ENCODE measurements at places on chromosomes 4 and X.

GRCh38 chrX:56029691-56030090 is 202.5 kb upstream of the KLF8 start:
- no peak for DNase-seq

- DNase-seq: no peak
These were observed 25.3 kb downstream of the HOPX start for GRCh38 chr4:56655627-56656345.

- no peak for DNase-seq
These were observed 121.0 kb downstream of the KCNIP4 start for GRCh38 chr4:21827575-21827974.

- DNase-seq: no peak
These were observed 38.8 kb downstream of the GAB1 start for GRCh38 chr4:143375326-143376073.

GRCh38 chr4:173318648-173319211 is 15.4 kb downstream of the HMGB2 start:
- DNase-seq: no peak

DNA sequence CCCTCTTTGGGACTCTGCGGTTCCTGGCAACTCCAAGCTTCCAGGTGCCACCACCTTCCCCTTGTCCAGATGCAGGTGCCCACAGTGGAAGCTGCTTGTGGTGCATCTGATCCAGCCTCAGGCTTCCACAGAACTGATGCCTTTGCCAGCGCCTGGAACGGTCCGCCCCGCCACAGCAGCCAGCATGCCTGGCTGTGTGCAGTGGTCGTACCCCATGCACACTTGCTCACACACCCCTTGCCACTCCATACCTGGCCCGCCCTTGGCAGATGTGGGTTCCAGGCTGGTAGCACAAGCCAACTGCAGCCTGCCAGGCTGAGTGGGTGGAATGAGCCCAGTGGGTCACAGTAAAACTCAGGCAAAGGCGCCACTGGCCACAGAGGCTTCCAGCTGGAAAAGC is 240.5 kb downstream of the PPP4R3C start:
- DNase-seq: no peak

DNA sequence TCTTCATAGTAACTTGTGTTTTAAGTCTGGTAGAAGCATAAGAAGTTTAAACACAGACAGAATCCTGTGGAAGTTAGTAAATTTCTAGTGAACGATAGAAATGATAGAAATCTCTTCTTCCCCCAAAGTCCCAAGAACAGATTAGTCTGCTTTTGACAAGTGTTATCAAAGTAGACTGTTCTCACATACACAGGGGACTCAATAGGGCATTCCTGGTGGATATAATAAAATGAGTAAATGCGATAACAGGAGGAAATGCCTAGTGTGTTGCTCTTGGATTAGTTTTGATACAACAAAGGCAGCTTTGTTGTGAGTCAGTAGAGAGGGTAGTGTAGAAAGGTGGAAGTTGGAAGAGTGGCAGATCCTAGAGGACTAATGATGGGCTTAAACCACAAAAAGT is 43.5 kb downstream of the CLCN3 start:
- no peak for DNase-seq

GRCh38 chr4:112234952-112235609 is 3.5 kb downstream of the AP1AR start:
- peak; percentile 4 for DNase-seq

DNA sequence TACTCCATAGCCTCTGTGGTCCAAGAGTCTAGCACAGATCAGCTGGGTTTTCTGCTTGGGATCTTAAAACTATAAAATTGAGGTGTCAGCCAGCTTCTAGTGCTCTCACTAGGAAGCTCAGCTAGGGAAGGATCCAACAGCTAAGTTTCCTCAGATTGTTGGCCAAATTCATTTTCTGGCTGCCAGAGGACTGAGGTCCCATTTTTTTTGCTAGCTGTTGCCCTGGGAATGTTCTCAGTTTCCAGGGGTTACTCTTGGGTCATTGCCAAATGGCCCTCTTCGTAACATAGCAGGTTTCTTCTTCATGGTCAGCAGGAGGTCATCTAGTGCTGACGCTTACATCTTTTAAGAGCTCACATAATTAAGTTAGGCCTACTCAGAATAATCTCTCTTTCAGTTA is 2178.2 kb downstream of the ARAP2 start:
- DNase-seq: no peak

DNA sequence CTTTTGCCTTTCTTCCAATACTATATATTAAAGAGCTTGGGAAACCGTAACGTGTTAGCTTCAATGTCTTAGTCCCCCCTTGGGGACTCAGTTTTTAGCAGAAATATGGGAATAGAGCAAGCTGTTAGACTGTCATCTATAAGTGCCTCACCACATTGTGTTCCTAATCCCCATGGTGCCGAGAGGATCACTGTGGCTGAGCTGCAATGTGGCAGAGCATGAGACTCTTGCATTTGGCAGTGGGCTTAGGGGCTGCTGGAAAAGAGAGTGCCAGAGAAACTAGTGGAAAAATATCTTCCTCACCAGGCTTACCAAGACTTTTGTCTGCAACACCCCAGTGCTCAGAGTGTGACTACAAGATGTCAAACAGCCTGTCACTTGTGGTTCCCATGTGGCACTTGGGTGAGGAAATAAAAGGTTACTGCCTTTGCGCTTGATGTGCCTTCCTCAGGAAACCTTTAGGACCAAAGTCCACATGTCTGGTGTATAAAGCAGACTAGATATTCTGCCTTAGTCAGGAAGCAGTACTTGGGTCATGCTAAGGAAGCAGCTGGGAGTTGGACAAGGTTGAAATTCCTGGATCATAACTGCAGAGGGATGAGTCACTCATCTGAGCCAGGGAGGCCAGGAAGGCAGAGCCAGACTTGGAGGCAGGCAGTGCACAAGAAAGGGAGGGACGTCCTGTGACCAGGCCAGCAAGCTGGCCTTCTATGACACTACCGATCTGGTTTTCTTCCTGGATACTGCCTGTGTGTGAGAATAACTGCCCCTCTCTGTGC is 9.7 kb upstream of the MAGEA4 start:
- no peak for DNase-seq

- DNase-seq: no peak
These were observed 99.1 kb downstream of the NHSL2 start for GRCh38 chrX:72009731-72010130.

DNA sequence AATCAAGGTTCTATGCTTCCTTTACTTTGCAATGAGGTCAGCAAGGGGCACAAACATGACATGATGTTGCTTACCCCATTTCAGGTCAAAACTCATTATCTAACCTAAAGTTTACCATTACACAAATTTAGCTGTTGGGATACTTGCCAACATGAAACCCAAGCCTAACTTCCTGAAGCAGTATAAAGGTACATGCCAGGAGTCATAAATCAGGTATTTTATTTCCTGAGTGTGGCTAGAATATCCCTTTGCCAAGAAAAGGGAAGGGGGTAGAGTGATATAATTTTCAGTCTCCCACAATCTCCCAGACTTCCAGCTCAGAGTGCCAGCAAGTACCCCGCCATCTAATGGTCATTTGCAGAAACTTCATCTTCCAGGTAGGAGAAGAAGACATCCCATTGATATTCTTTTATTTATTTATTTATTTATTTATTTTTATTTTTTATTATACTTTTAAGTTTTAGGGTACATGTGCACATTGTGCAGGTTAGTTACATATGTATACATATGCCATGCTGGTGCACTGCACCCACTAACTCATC is 136.6 kb downstream of the NEXMIF start:
- DNase-seq: no peak

All from stimulated activated CD8-positive, alpha-beta memory T cell treated with anti-CD3 and anti-CD28 coated beads, Interleukin-4, amount 100 ng/mL, for 1 hour (primary cell).